ENCODE measurements at places on chromosomes 12 and 14.

DNA sequence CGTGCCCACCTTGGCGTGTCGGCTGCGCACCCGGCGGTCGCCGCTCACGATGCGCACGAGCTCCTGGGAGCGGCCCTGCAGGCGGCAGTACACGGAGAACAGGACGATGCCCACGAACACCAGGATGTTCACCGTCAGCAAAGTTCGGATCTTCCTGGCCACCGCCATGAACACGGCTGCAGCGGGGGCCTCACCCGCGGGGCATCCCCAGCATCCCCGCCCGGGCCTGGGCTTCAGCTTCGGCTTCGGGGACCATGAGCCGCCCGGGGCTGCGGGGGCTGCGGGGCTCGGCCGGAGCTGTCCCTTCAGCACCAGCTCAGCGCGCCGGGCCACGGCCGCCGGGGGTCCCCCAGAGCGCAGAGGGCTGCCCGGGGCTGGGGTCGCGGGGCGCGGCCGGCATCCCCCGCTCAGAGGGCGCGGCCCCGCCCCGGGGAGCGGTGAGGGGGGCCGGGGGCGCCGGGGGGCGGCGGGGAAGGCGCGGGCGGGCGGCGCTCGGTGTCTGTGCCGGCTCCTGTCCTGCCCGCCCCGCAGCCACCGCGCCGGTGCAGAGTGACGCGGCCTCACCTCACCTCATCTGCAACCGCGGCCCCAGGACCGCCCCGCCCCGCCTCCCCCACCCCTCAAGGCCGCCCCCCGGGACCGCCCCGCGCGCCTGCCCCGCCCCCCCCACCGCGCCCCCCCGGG, at the start of gene GALNT9:
TSS of gene GALNT9 (minus strand) at position 554 of the 684 bp plus-strand sequence. CDS start at position 168, 386 bp downstream.
- DNase-seq: no peak

- no peak for DNase-seq
Observed at GRCh38 chr12:88895634-88896033, 315.4 kb upstream of the KITLG start.

- DNase-seq: no peak
Observed at GRCh38 chr14:60313093-60313492, 64.1 kb downstream of the PPM1A start.

DNA sequence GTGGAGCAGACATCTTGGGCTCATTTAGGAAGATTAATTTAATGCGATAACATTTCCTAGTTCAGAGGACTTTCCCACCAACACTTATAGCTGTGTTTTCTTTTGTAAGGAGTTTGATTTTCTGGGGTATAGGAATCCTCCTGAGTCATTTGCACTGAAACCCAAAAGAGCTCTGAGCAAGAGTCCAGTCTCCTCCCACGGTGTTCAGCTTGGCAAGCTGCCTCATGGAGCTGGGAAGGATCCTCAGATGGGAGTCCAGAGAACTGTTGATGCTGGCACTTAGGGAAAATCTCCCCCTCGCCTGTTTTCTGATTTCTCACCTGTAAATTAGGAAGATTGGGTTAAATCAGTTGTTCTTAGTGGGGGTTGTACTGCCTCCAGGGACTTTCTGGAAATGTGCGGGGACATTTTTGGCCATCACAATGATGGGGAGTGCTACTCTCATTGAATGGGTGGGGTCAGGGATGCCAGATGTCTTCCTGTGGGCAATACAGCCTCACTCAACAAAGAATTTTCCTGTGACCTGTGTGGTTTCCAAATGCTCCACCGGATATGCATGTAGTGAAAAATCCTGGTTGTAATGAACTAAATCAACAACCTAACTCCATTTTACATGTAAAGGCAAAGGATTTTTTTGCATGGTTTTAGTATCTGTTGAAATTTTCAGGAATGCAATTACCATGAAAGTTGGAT, 150.6 kb downstream of the ADCK1 start:
- DNase-seq: no peak

GRCh38 chr12:79615596-79616560, 74.9 kb downstream of the PAWR start:
- no peak for DNase-seq

DNA sequence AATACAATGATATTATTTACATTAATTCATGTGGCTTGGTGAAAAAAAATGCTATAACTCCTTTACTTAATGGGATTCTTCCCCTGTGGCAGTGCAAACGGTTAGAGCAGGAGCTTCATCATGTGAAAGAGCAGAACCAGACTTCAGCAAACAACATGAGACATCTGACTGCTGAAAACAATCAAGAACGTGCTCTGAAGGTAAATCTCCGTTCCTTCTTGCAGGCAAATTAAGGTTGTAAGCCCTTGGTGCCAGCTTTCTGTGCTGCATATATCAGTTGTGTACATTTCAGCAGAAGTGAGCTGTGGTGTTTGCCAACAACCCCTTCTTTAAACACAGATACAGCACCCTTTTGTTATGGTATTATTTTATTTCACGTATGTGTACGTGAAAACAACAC, 171.7 kb downstream of the MIPOL1 start:
- DNase-seq: peak; percentile 79

DNA sequence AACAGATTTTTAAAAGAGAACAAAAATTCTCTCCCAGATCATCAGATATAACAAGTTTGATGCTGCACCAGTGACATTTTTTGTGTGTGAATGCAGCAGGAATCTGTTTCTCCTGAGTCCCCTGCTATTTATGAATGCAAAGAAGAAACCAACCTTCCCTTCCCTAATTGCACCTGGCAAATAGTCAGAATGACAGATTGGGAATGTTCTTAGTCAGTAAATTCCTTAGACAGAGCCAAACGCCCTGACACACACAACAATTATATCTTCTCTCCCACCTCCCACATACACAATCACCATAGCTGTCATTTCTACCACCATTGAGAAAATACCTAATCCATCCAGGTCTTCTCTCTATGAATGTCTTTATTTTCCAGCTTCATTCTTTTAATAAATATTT, 174.4 kb downstream of the ALG10B start:
- DNase-seq: no peak

- no peak for DNase-seq
Observed at GRCh38 chr12:6998715-6999451, 19.4 kb downstream of the LPCAT3 start.

GRCh38 chr12:34605955-34606748, 583.9 kb downstream of the ALG10 start:
- no peak for DNase-seq

DNA sequence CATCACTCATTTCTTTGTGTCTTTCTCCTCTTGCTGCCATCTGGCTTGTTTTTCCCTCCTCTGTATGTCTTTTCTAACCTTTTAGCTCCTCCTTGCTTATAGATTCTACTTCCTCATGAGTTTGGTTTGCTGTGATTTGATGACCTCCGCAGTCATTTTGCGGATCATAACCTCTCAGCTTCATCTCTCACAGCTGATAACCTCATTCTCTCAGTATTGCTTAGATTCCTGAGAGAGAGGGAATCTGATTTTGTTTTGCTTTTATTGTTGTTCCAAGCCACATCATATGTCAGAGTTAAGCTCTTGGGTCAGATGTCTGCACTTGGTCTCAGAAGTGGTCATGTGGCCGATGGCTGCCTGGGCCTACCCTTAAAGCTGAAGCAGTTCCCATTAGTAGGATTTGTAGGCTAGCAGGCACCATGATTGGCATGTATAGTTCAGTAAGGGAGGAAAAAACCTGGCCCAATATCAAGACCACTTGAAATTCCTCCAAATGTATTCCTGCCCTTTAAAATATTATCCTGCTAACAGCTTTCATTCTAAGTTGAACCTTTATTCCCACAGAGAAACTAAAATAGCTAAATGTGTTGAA, 13.5 kb downstream of the ZNF664 start:
- no peak for DNase-seq

DNA sequence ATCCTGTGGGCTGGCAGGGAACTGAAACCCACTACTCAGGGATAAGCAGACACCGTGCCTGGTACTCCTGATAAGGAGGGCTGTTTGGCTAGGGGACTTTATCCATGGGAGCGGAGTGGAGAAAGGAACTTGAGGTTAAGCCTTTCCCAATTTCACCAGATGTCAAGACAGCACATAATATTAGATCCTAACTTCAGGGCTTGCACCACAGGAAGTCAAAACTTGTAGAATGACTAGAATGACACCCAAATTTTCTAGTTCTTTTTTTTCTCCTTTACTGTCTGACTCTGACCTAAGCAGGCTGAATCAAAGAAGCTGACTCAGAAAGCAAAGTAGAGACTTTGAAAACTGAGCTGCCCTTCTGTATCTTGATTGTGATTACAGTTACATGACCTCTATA, 7.1 kb upstream of the CGRRF1 start:
- DNase-seq: no peak

GRCh38 chr12:131736446-131737149, 25.7 kb downstream of the SFSWAP start:
- no peak for DNase-seq

- DNase-seq: no peak
Observed at GRCh38 chr12:50589650-50590435, 85.1 kb downstream of the DIP2B start.

DNA sequence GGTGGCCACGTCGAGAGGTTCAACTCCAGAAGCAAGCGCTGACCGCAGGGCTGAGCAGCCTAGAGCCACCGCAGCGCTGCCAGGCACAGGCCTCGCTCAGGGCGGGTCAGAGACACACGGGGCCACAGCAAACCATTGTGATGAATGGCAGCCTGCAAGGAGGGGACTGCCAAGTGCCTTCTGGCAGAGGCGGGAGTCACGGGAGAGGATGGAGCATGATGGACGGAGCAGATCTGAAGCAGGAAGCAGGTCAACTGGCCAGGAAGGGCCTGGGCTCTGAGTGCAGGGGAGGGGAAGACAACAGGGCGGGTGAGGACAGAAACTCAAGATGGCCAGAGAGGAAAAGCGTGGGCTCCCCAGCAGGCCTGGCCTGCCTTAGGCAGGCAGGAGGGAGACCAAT, 49.8 kb downstream of the CDC42BPB start:
- no peak for DNase-seq

DNA sequence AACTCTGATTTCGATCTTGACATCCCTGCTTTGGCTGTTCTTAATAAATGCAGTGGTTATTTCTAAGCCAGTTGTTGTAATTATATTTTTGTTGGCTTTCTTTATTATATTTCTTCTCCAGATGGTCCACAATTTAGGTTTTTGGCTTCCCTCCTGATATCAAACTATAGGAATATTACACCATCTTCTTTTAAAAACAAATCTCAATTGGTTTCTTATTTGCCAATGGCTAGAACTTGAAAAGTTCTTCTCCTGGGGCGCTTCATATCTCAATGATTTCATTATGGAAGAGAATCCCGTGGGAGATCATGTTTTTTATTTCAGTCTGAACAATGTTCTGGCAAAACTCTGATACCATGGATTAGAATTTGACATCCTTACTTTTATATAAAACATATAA, 292.3 kb downstream of the FLRT2 start:
- DNase-seq: no peak

DNA sequence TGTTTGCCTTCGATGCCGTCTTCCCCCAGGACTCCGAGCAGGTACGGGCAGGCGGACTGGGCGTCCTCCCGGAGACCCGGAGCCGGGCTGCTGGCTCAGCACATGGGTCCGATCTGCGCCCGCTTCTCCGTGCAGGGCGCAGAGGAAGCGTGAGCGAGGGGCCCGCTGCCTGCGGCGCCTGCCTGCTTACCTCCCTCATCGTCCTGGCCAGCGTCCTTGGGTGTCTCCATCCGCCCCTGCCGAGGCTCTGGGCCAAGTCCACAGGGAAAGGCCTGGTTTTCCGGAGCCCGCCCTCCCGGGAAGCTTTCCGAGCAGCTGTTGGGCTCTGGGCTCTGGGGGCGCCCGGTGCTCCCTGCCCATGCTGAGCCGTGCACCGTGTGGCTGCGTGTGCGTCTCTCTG, 33.5 kb downstream of the KIF26A start:
- no peak for DNase-seq

DNA sequence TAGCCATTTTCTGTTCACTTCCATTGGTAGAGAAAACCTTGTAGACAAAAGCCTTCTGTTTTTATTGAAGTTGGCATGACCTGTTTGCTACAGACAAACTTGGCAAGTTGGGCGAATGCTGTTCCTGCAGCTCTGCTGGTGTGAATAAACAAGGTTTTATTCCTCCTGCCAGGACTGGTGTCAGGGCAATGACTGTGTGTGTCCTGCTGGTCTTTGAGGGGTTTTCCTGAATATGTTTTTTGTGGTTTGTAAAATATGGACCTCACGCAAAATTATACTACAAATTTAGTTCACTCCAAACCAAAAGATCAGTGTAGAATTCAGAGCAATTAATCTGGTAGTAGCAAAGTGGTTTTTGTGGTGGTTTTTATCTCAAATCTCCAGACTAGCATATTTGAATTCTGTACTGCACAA, 140.8 kb downstream of the ERC1 start:
- peak; percentile 9 for DNase-seq

- DNase-seq: no peak
Observed at GRCh38 chr12:12784911-12785814, at the start of gene APOLD1. Gene APOLD1 (plus strand): TSS chr12:12785659. CDS start chr12:12785692, 33 bp downstream.

DNA sequence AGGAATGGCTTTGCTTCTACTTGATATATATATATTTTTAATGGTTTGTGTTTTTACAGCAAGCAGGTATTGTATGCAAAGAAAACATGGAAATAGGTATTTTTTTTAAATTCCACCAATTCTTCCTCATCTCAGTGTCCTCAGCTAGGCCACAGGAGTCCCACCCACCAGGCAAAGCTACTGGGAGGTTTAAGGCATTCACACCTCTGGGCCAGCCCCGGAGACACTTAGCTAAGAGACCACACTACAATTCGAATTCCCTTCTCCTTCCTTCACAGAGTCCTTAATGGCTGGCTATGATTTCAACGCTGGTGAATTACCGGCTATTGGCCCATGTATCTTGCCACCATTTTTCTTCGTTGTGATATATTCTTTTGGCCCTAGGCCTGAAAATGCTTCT, 71.4 kb downstream of the SLC15A4 start:
- no peak for DNase-seq

GRCh38 chr14:104577426-104577825, 2.1 kb upstream of the C14orf180 start:
- no peak for DNase-seq

- DNase-seq: no peak
Observed at GRCh38 chr12:48923117-48923516, 2.2 kb downstream of the FKBP11 start.

GRCh38 chr14:55243386-55243785, 27.8 kb upstream of the FBXO34 start:
- no peak for DNase-seq

DNA sequence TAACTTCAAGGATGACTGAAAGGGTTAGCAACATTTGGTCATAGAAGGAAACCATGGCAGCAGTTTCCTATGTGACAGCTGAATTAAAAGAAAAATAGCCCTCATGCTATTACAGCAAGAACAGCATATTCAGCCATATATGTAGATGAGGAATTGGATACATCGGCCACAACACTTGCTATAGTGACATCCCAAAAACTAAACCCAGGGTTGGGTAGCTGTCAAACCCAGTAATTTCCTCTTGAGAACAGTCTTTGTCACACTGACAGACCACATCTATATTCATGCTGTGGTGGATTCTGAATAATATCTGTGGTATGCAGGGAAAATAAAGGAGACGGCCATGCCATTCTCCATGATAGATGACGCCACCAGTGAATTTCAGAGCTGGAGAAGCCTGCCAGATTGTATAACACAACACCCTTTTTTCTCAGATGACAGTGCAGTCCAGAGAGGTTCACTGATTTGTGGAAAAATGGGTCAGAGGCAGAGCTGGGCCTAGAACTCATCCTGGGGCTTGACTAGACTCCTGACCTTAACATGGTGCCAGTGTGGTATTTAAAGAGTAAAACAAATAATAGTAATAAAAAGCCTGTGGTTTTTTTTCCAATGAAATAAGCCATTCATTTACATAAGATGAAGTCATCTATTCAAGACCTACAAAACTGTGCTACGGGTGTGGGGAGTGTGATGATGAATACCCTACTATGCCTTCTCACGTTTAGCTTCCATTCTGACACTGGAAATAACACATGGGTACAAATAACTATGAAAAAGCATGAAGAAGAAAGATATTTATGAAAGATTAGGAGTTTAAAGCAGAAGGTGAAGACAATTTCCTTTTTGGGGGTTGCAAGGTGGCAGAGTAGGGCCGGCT, 32.3 kb downstream of the EFCAB11 start:
- no peak for DNase-seq
